ENCODE measurements at places on chromosomes 2 and 18. TPM values are rescaled to one million over a fixed set of nuclear protein-coding genes. Genes with fewer than 3 reads are reported as not detected.

Gene UGT1A5
- total RNA-seq, result not detected

Gene COBLL1
- total RNA-seq, result 2.2 TPM

Gene LRP2
- total RNA-seq, result not detected

Gene PTPRN
- total RNA-seq, result 0.35 TPM

Gene ANKRD30B
- total RNA-seq, result not detected

Gene MYO3B
- 0.88 TPM for total RNA-seq

Gene RGPD4
- total RNA-seq, result not detected

DNA sequence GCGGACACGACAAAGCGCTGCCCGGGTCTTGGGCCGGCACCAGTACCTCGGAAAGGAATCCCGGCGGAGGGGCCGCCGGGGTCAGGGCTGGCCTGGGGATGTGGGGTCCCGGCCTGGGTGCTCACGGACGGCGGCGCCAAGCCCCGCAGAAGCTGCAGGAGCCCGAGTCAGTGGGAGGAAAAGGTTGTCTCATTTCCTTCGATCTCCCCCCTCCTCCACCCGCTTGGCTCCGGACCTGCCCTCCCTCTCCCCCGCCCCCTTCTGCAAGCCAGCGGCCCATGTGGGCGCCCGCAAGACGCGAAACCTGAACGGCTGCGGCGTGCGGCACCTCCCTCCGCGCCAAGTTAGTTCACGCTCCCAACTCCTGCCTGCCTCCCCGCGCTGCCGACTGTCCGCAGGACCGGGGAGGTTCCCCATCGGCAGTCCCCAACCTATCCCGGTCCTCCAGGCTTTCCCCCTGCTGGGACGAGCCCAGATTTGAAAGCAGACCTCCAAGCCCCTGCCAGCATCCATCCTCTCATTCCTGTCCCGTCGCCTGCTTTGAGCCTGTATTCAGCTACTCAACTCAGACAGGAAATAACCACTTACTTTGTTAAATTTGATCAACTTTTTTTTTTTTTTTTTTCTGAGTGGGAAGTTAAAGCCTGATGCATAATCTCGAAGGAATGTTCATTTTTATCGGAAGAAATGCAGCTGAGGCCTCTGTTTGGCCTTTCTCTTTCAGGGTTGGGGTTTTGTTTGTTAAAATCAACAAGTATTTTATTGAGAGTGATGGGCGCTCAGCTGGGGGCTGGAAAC is at the start of gene EVA1A:
EVA1A (minus strand) TSS at position 172 of the 798 bp plus-strand sequence. CDS start 42,799 bp downstream, outside the sequence.
- peaks cover 26% of the 10 kb centered on the region for H3K27me3 ChIP-seq
- peaks cover 22% of the 10 kb centered on the region for H3K4me1 ChIP-seq
- H3K27ac ChIP-seq, result no peak within 1 kb of the TSS
- no peak for DNase-seq

- peak overlapping the region; percentile 92 for H3K27ac ChIP-seq
- peaks cover 1% of the 10 kb centered on the region for H3K36me3 ChIP-seq
- H3K4me3 ChIP-seq, result peak overlapping the region; percentile 57
- peak; percentile 26 for DNase-seq
These were observed 55.9 kb downstream of the UNC50 start for GRCh38 chr2:98664323-98664722.

- no peak overlapping the region for H3K4me3 ChIP-seq
- H3K36me3 ChIP-seq, result no peaks in the 10 kb centered on the region
- H3K4me1 ChIP-seq, result no peaks in the 10 kb centered on the region
- H3K27me3 ChIP-seq, result no peaks in the 10 kb centered on the region
- no peak overlapping the region for H3K27ac ChIP-seq
These were observed 155.6 kb upstream of the LYPD1 start for GRCh38 chr2:132825601-132826000.

GRCh38 chr2:239884051-239884405 is 141.1 kb downstream of the NDUFA10 start:
- H3K36me3 ChIP-seq, result no peaks in the 10 kb centered on the region
- DNase-seq, result no peak
- H3K27ac ChIP-seq, result no peak overlapping the region
- H3K4me3 ChIP-seq, result no peak overlapping the region
- H3K4me1 ChIP-seq, result peaks cover 6% of the 10 kb centered on the region

DNA sequence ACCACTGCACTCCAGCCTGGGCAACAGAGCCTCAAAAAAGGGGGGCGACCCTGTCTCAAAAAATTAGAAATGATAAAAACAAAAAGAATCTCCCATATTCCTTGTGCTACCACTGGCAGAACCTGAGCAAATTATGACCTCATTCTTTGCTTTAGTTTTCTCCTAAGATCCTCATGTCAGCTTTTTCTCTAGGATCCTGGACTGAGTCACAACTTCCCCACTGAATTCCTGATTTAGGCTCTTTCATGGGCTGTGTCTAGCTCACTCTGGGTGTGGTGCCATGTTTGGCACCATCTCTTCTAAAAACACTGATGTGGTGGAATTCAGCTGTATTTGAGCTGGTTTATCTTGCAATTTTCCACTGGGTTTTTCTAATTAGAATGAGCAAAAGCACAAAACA is 37.1 kb downstream of the EXOC6B start:
- DNase-seq, result no peak
- no peaks in the 10 kb centered on the region for H3K36me3 ChIP-seq
- H3K27me3 ChIP-seq, result no peaks in the 10 kb centered on the region
- no peak overlapping the region for H3K27ac ChIP-seq
- no peaks in the 10 kb centered on the region for H3K4me1 ChIP-seq

DNA sequence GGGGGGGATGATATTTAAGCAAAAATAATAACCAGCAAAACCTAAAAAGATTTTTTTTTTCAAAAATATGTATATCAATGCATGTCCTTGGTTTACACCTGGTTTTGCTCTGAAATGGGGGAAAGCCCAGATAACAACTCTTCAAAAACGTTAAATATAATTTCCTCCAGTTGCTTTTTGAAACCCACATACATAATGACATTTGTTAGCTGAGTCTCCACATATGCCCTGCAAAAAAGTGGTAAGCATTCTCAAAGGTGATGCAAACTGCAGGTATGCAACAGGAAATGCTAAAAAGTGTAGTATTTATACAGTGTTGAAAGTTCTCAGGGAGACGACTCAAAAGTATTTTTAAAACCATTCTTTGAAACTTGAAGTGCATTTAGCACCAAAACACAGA is 258.6 kb downstream of the ZEB2 start:
- no peak for DNase-seq
- H3K27ac ChIP-seq, result no peak overlapping the region
- H3K4me3 ChIP-seq, result no peak overlapping the region
- peaks cover 6% of the 10 kb centered on the region for H3K4me1 ChIP-seq
- H3K36me3 ChIP-seq, result no peaks in the 10 kb centered on the region
- H3K27me3 ChIP-seq, result no peaks in the 10 kb centered on the region

GRCh38 chr18:3048121-3048520 is 35.2 kb upstream of the LPIN2 start:
- H3K27me3 ChIP-seq, result no peaks in the 10 kb centered on the region
- no peaks in the 10 kb centered on the region for H3K4me1 ChIP-seq
- no peak for DNase-seq
- no peak overlapping the region for H3K27ac ChIP-seq
- H3K36me3 ChIP-seq, result no peaks in the 10 kb centered on the region

DNA sequence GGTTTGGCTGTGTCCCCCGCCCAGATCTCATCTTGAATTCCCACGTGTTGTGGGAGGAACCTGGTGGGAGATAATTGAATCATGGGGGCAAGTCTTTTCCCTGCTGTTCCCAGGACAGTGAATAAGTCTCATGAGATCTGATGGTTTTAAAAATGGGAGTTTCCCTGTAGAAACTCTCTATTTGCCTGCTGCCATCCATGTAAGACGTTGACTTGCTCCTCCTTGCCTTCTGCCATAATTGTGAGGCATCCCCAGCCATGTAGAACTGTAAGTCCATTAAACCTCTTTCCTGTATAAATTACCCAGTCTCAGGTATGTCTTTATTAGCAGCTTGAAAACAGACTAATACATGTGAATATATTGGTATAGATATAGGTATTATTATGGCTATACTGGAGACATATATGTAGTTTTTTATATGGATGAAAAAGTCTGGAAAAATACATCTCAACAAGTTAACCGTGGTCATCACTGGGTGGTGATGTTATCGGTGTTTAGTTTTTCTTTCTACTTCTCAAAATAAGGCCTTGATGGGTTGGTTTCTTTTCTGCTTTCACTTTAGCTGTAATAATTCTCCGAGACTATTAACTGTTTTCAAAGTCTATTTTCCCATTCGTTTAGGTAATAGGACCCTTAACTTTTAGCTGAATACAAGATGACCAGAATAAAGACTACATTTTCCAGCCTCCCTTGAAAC is 39.1 kb upstream of the NCOA1 start:
- H3K4me3 ChIP-seq, result no peak overlapping the region
- H3K27me3 ChIP-seq, result no peaks in the 10 kb centered on the region
- DNase-seq, result no peak
- H3K36me3 ChIP-seq, result no peaks in the 10 kb centered on the region

- H3K4me1 ChIP-seq, result no peaks in the 10 kb centered on the region
- H3K36me3 ChIP-seq, result no peaks in the 10 kb centered on the region
- H3K27ac ChIP-seq, result no peak overlapping the region
- no peak overlapping the region for H3K4me3 ChIP-seq
- H3K27me3 ChIP-seq, result no peaks in the 10 kb centered on the region
These were observed 199.3 kb downstream of the NCK2 start for GRCh38 chr2:105943977-105944376.

GRCh38 chr2:73053316-73054114 is 18.0 kb downstream of the SFXN5 start:
- H3K27me3 ChIP-seq, result no peaks in the 10 kb centered on the region
- no peak for DNase-seq
- H3K4me3 ChIP-seq, result no peak overlapping the region
- H3K4me1 ChIP-seq, result no peaks in the 10 kb centered on the region
- peaks cover 7% of the 10 kb centered on the region for H3K36me3 ChIP-seq

- no peak overlapping the region for H3K27ac ChIP-seq
- H3K4me3 ChIP-seq, result no peak overlapping the region
- peaks cover 4% of the 10 kb centered on the region for H3K4me1 ChIP-seq
- no peaks in the 10 kb centered on the region for H3K27me3 ChIP-seq
- H3K36me3 ChIP-seq, result no peaks in the 10 kb centered on the region
These were observed 52.3 kb downstream of the ZNF521 start for GRCh38 chr18:25299426-25300300.

DNA sequence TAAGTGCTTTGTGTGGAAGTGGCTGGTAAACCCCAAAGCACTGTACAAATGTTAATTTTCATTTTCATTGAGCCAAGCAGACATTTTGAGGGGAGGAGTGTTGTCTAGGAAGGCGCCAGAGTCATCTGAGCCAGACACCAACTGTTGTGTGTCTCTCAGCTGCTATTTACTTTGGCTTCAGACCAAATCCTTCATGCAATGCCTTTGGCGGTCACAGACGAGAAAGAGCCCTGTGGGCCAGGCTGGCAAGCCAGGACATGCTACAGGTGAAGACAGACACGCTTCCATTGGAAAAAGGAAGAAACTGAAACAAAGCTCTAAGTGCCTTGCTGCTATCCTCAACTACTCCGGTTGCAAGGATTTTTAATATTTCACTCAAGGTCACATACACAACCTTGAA is 115.4 kb upstream of the CDC42EP3 start:
- H3K27me3 ChIP-seq, result no peaks in the 10 kb centered on the region
- H3K27ac ChIP-seq, result no peak overlapping the region
- no peaks in the 10 kb centered on the region for H3K36me3 ChIP-seq
- no peak overlapping the region for H3K4me3 ChIP-seq

- no peaks in the 10 kb centered on the region for H3K36me3 ChIP-seq
- peaks cover 25% of the 10 kb centered on the region for H3K4me1 ChIP-seq
- no peak overlapping the region for H3K4me3 ChIP-seq
- no peak overlapping the region for H3K27ac ChIP-seq
These were observed 131.3 kb downstream of the INO80D start for GRCh38 chr2:205954707-205955106.

- H3K4me3 ChIP-seq, result no peak overlapping the region
- DNase-seq, result no peak
- H3K27ac ChIP-seq, result no peak overlapping the region
- H3K4me1 ChIP-seq, result no peaks in the 10 kb centered on the region
- no peaks in the 10 kb centered on the region for H3K27me3 ChIP-seq
These were observed 62.1 kb downstream of the TLK1 start for GRCh38 chr2:171098607-171099006.

DNA sequence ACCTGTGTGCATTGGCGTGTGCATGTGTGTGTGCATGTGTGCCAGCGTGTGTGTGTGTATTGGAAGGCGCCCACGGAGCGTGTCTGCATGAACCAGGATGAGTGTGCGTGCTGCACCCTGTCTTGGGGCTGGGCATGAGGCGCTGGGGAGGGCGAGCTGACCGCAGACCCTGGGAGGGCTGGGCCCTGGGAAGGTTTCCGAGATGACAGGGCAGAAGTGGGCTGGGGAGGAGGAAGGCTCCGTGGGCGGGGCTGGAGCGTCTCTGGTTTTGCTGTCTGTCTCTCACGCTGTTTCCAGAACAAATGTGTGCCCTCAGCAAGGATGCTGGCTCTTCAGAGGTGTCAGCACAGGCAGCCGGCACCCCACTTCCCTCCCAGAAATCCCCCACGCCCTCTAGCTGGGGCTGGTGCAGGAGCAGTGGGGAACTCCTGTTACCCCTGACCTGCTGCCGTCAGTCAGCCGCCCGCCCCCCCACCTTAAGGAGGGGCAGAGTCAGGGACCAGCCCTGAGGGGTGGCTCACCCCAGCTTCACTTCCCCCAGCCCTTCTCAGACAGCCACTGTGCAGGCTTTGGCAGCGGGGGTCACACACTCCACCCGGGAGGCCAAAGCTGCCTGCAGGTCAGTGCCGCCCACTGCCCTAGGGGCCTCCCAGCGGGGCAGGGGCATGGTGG is at the start of gene GPR35:
GPR35 (plus strand) TSS at position 531 of the 672 bp plus-strand sequence. CDS start 4,473 bp downstream, outside the sequence.
- peak; percentile 94 for DNase-seq
- no peaks in the 10 kb centered on the region for H3K27me3 ChIP-seq
- peaks cover 75% of the 10 kb centered on the region for H3K4me1 ChIP-seq
- H3K4me3 ChIP-seq, result peak within 1 kb of the TSS; percentile 16
- peak within 1 kb of the TSS; percentile 88 for H3K27ac ChIP-seq

DNA sequence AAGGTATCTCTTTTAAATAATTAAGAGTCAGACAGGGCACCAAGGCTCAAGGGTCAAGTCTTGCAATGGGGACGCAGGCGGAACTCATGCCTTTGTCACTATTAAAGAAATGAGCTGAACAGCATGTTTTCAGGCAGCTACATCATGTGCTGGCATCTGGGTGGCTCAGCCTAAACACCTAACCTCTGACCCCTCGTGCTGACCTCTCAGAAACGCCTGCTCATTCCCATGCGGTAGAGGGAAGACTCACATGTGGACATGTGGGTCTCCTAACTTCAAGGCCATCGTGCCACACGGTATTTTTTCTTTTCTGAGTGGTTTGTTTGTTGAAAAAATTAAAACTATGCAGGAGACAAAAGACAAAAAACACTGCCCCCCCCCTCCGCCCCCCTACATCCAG is 31.3 kb downstream of the CYP27C1 start:
- H3K4me1 ChIP-seq, result peaks cover 5% of the 10 kb centered on the region
- no peak for DNase-seq
- peaks cover 4% of the 10 kb centered on the region for H3K27me3 ChIP-seq
- H3K36me3 ChIP-seq, result no peaks in the 10 kb centered on the region

DNA sequence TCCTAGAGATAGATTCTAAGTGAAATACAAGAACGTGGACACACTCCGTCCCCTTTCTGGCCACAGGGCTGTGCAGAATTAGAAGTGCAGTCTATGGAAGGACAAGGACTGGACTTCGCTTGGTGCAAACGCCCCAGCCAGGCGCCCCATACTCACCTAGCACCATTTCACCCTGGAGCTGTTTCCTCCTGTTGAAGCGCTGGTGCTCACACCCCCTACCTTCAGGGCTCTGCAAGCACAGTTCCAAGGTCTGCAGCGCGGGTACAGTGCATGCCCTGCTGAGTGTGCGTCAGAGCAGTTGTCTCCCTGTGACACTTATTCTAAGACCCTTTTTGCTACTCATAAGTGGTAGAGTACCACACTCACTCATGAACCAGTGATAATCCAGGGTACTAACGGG is 3.0 kb downstream of the HPCAL1 start:
- no peaks in the 10 kb centered on the region for H3K27me3 ChIP-seq
- peak; percentile 66 for DNase-seq
- no peaks in the 10 kb centered on the region for H3K36me3 ChIP-seq
- H3K4me3 ChIP-seq, result no peak overlapping the region
- peaks cover 47% of the 10 kb centered on the region for H3K4me1 ChIP-seq

GRCh38 chr2:33897741-33898140 is 298.6 kb upstream of the FAM98A start:
- no peak overlapping the region for H3K4me3 ChIP-seq
